ENCODE measurements at places on chromosomes 5 and 9.

GRCh38 chr9:76810377-76810957 lies 46.2 kb downstream of the PCA3 start:
- peak; percentile 64 for DNase-seq

GRCh38 chr5:121885630-121886029 lies 33.9 kb downstream of the FTMT start:
- DNase-seq = no peak

DNA sequence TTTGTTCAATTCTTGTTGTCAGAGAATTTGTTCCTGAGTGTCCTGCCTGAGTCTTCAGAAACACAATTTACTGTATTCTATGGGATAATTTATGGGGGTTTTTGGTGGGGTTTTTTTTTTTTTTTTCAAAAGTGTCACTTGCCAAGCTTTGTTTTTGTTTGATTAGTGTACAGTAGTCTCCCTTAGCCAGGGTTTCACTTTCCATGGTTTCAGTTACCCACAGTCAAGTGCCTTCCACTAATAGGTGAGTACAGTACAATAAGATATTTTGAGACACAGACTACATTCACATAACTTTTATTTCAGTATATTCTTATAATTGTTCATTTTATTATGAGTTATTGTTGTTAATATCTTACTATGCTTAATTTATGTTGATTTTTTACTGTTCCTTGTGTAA lies 25.0 kb upstream of the AUH start:
- no peak for DNase-seq

DNA sequence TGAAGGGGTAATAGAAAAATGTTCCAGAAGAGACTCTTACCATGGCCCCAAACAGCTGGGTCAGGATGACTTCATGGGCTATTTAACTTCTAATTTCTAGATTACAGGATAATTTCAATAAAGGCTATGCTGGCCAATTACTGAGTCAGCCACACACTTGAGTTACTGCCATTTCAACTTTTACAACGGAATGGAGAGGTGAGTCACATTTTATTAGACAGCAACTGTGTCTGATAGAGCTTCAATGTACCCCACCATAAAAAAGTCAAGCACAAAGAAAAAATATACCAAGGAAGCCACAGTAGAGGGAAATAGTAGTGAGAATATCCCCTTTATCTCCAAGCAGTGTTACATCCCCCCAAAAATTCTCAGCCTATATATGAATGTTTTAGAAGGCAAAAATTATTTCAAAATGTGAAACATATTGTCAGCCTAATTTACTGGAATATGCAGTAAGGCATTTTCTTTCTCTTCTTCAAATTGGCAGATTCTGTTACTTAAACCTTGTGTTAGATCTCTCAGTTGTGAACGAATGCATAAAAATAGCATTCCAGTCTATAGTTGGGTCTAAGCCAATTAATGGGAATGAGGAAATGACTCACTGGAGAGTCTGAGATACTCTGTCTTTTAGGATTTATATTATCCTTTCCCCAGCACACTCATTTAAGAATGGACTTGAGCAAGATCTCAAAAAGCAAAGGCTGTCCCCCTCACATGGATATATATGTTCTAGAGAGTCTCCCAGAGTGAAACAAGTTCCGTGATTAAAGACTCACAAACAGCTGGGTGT lies 47.1 kb upstream of the RAI14 start:
- no peak for DNase-seq

- DNase-seq = no peak
These were observed 38.0 kb downstream of the RASGEF1C start for GRCh38 chr5:180170810-180171567.

DNA sequence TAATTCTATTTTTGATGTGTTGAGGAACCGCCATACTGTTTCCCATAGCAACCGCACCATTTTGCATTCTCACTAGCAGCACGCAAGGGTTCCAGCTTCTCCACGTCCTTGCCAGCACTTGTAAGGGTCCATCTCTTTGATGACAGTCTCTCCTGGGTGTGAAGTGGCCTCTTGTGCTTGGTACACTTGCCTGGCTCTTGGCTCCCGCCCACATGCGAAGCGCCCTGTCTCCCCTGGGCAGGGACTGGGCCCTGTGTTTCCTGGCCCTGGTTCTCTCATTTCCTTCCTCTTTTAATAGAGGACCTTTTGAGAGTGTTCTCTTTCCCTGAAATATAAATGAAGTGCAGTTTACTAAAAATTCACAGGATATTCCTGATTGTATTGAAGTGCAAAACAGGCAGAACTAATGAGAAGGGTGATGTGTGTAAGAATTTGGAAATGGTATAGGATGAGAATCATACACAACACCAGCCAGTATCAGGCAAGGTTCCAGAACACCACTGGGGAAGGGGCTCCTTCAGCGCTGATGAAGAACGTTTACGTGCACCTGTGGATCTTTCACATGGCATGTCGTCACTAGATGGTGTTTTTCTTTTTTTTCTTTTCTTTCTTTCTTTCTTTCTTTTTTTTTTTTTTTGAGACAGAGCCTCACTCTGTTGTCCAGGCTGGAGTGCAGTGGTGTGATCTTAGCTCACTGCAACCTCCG lies 73.0 kb downstream of the EHMT1 start:
- no peak for DNase-seq

- DNase-seq = no peak
These were observed 3.0 kb upstream of the TSPAN17 start for GRCh38 chr5:176644294-176644693.

- DNase-seq = no peak
These were observed 89.8 kb upstream of the COL5A1 start for GRCh38 chr9:134551644-134552348.

DNA sequence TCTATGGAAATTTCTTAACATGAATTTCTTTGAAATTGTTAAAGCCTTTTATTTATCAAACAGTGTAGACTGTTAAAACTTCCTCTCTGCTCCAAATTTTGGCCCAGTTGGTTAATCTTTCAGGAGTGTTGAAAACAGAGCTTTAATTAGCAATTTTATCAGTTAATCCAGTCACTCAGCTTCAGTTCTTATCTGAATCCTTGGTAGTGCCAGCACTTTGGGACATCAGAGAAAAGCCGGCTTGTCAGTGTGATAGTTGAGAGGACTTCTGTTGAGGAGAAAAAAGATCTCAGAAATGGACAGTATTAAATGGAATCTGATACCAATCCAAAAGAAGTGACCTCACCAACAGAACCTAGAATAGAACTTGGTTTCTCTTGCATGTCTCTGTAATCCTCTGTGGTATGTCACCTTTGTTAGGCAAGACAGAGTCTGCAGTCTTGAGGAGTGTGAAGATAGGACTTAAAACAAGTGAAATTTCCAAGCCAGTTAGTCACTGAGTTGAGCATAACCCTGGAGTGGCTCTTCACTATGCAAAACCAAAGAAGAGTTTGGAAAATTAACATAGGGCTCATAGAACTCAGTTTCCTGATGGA lies 251.8 kb downstream of the NNT start:
- DNase-seq = no peak

DNA sequence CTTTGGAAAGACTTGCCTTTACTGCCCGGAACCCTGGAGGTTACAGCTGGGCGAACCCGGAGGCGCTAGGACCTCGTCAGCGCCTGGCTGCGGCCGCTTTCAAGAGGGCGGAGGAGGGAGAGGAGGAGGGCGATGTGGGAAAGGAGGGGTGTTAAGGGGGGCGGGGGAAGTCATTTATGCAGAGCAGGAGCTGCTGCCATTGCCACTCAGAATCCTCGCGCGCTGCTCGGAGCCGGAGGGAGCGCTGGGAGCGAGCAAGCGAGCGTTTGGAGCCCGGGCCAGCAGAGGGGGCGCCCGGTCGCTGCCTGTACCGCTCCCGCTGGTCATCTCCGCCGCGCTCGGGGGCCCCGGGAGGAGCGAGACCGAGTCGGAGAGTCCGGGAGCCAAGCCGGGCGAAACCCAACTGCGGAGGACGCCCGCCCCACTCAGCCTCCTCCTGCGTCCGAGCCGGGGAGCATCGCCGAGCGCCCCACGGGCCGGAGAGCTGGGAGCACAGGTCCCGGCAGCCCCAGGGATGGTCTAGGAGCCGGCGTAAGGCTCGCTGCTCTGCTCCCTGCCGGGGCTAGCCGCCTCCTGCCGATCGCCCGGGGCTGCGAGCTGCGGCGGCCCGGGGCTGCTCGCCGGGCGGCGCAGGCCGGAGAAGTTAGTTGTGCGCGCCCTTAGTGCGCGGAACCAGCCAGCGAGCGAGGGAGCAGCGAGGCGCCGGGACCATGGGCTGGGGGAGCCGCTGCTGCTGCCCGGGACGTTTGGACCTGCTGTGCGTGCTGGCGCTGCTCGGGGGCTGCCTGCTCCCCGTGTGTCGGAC lies at the start of gene PCSK5:
Gene PCSK5, plus strand, starts transcription at position 202 of the 805 bp plus-strand sequence. Its CDS starts 509 bp downstream, at position 711.
- DNase-seq = peak; percentile 67

- DNase-seq = no peak
These were observed 12.9 kb downstream of the RGS14 start for GRCh38 chr5:177370488-177371119.

- no peak for DNase-seq
These were observed 24.5 kb downstream of the AGTPBP1 start for GRCh38 chr9:85717220-85717619.

- no peak for DNase-seq
These were observed 338.2 kb upstream of the ITGA1 start for GRCh38 chr5:52449516-52449915.

GRCh38 chr5:68443091-68443490 lies 227.5 kb downstream of the PIK3R1 start:
- no peak for DNase-seq

- DNase-seq = no peak
These were observed 615.7 kb upstream of the ARRDC3 start for GRCh38 chr5:91998774-91999173.

GRCh38 chr5:36861871-36862270 lies 14.7 kb upstream of the NIPBL start:
- no peak for DNase-seq

DNA sequence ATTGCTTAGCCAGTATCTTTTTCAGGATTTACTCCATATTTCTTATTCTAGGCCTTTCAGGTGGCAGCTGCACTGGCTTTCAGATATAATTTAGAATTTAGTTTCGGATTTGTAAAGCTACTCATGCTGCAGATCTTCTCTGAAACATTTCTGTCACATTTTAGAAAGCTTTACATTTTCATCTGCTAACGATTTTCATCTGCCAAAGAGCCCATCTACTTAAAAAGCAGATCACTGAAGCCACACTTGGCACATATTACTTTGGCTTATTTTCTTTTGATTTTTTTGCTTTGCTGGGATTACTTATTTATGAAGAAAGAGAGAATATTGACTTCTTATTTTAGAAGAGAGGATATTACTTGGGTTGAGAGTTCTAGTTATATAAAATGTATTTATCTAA lies 98.2 kb downstream of the GHR start:
- DNase-seq = no peak

DNA sequence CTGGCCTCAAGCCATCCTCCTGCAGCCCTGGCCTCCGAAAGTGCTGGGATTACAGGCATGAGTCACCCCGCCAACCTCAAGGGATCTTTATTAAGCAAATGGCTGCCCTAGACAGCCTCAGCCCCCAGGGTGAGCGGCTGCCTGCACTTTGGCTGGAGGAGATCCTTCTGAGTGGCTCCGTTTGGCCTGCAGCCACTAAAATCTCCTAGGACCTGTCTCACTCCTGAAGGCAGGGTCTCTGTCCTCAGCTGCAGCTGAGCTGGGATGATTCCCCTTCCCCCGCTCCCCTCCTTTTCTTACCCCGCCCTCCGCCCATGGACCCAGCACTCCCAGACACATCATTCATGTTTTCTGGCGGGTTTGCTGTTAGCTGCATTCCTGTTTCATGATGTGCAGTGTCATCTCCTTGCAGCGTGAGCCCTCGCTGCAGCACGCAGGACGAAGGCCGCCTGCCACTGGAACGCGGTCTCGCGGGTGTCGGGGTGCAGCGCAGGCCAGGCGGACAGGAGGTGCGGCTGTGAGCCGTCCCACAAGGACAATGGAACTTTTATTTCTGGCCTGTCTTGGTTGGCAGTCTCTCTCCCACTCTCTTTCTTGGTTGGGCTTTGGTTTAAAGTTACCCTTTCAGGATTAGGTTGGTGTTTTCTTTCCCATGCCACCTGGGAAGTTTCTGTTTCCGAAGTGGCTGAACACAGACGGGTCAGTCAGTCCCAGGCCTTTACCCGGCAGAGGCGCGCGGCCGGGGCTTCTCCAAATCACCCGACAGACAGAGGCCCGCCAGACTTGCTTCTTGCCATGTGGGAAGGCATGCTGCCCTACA lies 137.1 kb downstream of the FOXD1 start:
- DNase-seq = no peak

DNA sequence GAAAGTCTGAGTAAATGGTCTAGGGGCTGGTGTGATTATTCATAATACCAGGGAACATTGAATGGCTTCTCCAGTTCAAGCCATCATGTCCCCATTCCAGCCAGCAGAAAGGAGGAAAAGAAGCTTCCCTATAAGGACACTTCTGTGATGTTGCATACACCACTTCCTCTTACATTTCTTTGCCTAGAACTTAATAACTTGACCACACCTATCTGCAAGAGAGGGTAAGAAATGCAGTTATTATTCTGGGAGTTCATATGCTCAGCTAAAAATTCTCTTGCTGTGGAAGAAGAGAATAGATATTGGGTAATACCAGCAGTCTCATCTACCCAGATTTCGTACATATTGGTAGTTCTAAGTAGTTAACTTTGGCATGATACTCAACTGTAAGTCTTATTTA lies 166.1 kb downstream of the SLC28A3 start:
- no peak for DNase-seq

DNA sequence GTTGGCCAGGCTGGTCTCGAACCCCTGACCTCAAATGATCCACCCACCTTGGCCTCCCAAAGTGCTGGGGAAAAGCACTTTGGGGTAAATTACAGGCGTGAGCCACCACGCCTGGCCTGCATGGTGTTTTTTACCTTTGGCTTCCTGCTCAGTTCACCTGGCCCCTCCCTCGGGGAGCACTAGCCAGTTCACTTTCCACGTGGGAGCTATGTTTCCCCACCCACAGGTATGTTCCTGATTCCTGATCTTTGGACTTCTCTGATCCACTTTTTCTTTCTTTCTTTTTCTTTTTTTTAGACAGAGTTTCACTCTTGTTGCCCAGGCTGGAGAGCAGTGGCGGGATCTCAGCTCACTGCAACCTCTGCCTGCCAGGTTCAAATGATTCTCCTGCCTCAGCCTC lies 15.8 kb downstream of the DAB2IP start:
- no peak for DNase-seq

- DNase-seq = no peak
These were observed 45.0 kb upstream of the TDRD7 start for GRCh38 chr9:97366889-97367288.

DNA sequence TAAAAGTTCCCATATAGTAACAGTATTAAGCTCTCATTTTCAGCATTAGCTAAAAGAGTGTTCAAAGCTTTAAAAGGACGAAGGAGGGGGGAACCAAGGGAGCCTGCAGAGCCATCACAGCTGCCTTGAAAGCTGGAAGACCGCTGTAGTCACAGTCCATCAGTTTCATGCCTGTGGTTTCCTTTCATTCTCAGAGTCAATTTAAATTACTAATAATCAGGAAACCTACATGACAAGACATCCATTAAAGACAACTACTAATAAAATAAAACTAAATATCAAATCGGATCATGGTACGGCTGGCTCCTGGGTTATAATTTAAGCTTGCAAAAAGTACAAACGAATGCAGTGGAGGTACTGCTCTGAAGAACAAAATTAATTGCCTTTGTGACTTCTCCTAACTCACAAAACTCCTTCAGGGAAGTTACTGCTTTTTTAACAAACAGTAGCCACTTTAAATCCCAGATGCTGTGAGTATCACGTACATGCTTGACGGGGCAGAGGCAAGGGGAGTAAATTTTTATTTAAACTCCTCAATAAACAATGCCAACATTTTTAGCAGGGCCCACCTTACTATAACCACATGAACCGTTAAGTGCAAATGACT lies 213.5 kb downstream of the DENND1A start:
- no peak for DNase-seq
